ENCODE measurements at places on chromosomes 1 and 21. TPM values are rescaled to one million over a fixed set of nuclear protein-coding genes. Genes with fewer than 3 reads are reported as not detected.
A peak's percentile ranks its signal among the peaks of the same experiment; 100 is the strongest.

GRCh38 chr1:170929412-170929834 is 5.9 kb upstream of the MROH9 start:
- H3K36me3 ChIP-seq: no peaks in the 10 kb centered on the region
- H3K4me1 ChIP-seq: no peaks in the 10 kb centered on the region
- H3K4me3 ChIP-seq: no peak overlapping the region
- DNase-seq: no peak
- H3K27ac ChIP-seq: peak overlapping the region; percentile 52

DNA sequence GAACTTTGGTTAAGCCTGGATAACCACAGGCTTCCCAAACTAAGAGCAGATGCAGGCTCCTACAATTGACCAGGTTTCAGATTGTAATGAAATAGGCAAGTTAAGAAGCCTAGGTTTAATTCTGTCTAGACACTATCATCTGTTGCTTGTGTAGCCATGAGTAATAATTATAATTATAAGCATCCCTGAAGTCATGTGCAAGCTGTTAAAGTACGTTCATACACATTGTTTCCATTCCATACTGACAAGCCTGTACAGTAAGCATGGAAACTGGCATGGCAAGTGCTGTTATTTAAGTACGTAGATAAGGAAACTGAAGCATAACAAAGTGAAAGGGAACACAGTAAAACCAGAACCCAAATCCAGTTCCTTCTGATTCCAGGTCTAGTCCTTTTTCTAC is 557.2 kb upstream of the BEND5 start:
- H3K4me1 ChIP-seq: no peaks in the 10 kb centered on the region
- DNase-seq: no peak
- no peaks in the 10 kb centered on the region for H3K27me3 ChIP-seq
- no peaks in the 10 kb centered on the region for H3K36me3 ChIP-seq
- H3K4me3 ChIP-seq: no peak overlapping the region

- peak overlapping the region; percentile 74 for H3K27ac ChIP-seq
- peaks cover 17% of the 10 kb centered on the region for H3K4me1 ChIP-seq
- H3K4me3 ChIP-seq: no peak overlapping the region
- H3K36me3 ChIP-seq: no peaks in the 10 kb centered on the region
- peaks cover 4% of the 10 kb centered on the region for H3K27me3 ChIP-seq
Observed at GRCh38 chr1:228376651-228377631, 29.7 kb downstream of the TRIM11 start.

HUNK gene
- 0.13 TPM for polyA plus RNA-seq

FOXD3 gene
- polyA plus RNA-seq: not detected
